Stimulated activated CD8-positive, alpha-beta memory T cell treated with anti-CD3 and anti-CD28 coated beads, Interleukin-4, amount 100 ng/mL, for 24 hours (primary cell): ENCODE measurements at places on chromosomes 12 and 14.

- DNase-seq: no peak
These were observed 15.4 kb upstream of the PLEKHG3 start for GRCh38 chr14:64688811-64689281.

DNA sequence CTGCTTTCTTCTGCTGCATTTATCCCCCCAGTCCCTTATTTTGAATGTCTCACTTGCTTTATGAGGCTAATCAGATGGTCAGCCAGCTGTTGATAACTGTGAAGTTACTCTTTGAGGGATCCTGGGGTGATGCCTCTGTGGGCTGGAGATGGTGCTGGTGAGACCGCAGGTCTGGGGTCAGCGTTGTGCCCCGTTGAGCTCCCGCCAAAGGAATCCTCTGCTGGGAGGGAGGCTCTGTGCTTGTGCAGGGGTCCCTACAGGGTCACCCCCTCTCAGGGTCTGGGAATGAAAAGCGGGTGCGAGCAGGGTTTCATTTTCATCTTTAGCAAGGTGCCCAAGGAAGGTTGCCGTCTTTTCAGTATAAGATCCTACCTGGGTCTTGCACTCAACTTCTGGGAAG is 161.2 kb upstream of the RTL1 start:
- DNase-seq: no peak

DNA sequence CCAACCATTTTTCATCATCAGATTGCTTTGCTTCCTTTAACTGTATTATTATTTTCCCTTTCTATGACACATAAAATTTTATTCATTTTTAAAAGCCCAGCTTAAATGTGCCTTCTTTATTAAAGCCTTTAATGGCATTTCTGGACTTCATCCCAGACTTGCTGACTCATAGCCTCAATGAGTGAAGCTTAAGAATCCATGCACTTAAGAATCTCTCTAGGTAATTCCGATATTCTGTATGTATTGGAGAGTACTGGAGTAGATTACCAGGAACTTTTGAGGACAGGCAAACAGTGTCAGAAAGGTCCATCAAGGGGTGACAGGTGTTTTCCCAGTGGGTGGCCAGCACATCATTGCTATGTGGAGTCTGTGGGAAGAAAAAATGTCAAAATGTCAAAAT is 107.9 kb downstream of the PTPRQ start:
- no peak for DNase-seq

- no peak for DNase-seq
These were observed 6.5 kb upstream of the WASHC4 start for GRCh38 chr12:105100998-105101397.

GRCh38 chr12:25781232-25781631 is 177.2 kb upstream of the RASSF8 start:
- DNase-seq: no peak

GRCh38 chr14:104787736-104788135 is 7.8 kb downstream of the AKT1 start:
- no peak for DNase-seq

GRCh38 chr12:13362260-13362841 is 165.8 kb downstream of the EMP1 start:
- DNase-seq: no peak

DNA sequence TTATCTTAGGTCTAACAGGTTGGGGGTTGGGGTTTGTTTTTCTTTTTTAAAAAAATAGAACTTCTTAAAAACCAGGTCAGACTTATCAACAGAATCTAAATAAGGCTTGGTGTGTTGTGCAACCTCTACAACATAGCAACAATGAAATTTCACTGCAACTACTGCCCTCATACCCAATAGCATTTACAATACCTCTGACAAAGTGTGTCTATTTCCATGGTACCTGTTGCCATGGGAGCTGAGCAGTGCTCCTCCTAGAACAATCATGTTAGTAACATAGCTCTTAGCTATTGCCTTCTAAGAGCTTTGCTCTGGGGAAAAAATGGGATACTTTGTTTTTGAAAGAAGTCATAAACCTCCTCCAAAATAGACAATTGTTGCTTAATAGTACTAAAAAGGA is 103.3 kb upstream of the CCDC175 start:
- no peak for DNase-seq

- DNase-seq: no peak
These were observed 34.2 kb upstream of the ASPG start for GRCh38 chr14:104051092-104051813.

DNA sequence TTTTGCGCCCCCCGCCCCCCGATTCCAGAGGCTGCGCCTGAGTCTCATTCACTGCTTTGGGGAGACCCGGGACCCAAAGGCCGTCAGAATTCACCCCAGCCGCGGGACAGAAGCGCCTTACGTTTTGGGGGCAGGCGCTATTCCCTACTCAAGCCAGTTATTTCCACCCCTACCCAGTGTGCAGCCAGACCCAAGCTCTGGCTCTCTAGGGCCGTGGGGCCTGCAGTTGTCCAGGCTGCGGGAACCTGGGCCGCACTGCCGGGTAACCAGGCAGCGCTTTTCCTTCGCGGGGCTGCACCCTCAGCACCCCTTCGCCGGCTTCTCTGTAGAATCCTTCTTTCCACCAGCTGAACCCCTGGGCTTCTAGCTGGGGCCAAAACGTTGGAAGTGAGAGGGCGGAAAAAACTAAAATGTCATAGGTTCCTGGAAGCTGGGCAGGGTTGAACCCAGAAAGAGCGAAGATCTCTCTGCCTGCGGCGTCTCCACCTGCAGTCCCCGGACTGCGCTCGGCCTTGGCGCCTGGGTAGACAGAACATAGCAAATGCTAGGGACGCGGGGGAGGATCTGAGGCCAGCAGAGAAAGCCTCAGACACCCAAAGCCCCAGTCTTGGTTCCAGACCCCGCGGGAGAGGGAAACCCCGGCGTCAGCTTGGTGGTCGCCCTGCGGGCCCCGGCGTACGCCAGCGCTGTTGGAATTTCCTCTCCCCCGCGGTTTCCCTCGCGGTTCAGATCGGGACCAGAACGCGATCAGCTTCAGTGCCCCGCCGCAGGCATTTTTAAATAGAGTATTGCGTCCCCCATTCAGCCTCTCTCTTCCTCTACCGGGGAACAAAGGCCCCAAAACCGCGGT is 18.3 kb downstream of the TBX3 start:
- no peak for DNase-seq

DNA sequence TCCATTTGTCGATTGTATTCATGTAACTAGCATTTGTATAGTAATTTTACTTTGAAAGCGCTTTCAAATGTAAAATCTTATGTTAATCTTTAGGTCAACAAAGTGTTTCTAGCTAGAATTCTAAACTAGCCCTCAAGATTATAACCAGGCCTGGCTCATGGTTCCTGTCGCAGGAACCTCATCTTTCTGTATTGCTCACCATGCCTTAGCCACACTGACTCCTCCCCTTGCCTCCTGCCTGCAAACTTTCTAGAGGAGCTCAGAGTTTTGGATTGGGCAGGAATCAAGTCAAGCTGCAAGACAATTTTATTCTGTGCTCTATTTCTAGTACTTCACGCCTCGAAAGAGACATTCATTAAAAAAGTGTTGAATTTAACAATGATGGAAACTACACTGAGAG is 99.8 kb downstream of the TGFB3 start:
- no peak for DNase-seq

GRCh38 chr12:52670961-52671360 is 9.2 kb downstream of the KRT1 start:
- DNase-seq: no peak
